Endothelial cell (in vitro differentiated cells): ENCODE measurements at places on chromosomes 5 and 9. TPM values are rescaled to one million over a fixed set of nuclear protein-coding genes. Genes with fewer than 3 reads are reported as not detected.

NIPAL4 gene
- not detected for total RNA-seq

DNA sequence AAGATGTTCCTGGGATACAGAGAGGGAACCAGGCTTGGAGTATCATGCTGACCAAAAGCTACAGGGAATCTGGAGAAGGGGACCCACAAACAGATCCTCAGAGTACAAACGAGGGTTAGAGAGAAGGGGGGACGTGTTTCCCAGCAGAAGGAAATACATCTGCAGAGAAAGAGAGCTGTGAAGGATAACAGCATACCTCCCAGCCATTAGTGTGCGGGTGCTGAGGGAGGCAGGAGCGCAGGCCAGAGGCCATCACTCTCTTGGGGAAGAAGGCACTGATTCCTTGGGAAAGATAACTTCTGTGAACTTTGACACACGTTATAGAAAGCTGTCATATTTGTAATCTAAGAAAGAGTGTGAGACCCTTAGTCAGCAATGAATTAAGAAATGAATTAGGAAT, 96.9 kb downstream of the KCNN2 start:
- H3K36me3 ChIP-seq: no peaks in the 10 kb centered on the region
- no peak overlapping the region for H3K27ac ChIP-seq
- peaks cover 4% of the 10 kb centered on the region for H3K27me3 ChIP-seq
- no peak overlapping the region for H3K4me3 ChIP-seq
- peaks cover 10% of the 10 kb centered on the region for H3K4me1 ChIP-seq
- DNase-seq: no peak

DNA sequence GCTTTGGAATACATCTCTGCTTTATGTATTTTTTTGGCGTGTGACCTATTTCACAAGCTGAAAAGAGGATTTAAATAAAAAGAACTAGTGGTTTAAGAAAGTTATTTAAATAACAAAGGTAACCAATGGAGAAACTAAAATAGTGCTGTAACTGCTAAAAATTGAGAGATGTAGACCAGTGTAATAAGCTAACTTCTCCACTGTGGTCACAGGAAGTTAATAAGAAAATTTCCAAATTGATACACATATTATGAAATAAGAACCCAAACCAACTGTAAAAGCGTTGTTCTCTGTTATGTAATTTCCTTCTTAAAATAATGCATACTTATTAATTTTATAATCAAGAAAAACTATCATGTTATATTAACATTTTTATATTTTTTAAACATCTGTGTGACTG, 29.1 kb upstream of the ZFAND5 start:
- H3K27ac ChIP-seq: no peak overlapping the region
- H3K27me3 ChIP-seq: no peaks in the 10 kb centered on the region
- no peaks in the 10 kb centered on the region for H3K36me3 ChIP-seq
- H3K4me1 ChIP-seq: no peaks in the 10 kb centered on the region
- DNase-seq: no peak

GRCh38 chr5:94932259-94932658, 313.8 kb downstream of the SLF1 start:
- H3K36me3 ChIP-seq: no peaks in the 10 kb centered on the region
- H3K27ac ChIP-seq: no peak overlapping the region
- H3K27me3 ChIP-seq: no peaks in the 10 kb centered on the region

DNA sequence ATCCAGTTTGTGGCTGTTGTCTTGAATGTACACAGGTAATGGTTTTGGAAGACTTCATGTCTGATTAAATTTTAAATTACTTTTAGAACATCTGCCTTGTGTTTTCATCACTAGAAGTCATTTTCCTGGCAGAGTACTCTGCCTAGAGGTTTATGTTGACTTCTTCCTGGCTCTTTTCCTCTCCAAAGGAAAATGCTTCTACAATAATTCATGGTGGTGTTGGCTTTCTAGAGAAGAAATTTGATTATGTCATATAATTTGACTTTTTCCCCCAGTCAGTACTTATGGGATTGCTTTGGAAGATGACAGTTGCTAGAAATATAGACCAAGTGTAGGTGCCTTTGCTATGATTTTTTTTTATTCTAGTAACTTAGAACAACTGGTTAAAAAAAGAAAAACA, 46.8 kb downstream of the F2RL2 start:
- no peaks in the 10 kb centered on the region for H3K27me3 ChIP-seq
- H3K27ac ChIP-seq: no peak overlapping the region
- H3K4me1 ChIP-seq: peaks cover 24% of the 10 kb centered on the region

- no peak overlapping the region for H3K4me3 ChIP-seq
- H3K36me3 ChIP-seq: no peaks in the 10 kb centered on the region
- peaks cover 2% of the 10 kb centered on the region for H3K27me3 ChIP-seq
- DNase-seq: no peak
Observed at GRCh38 chr5:176528301-176528700, 8.9 kb downstream of the RNF44 start.

DNA sequence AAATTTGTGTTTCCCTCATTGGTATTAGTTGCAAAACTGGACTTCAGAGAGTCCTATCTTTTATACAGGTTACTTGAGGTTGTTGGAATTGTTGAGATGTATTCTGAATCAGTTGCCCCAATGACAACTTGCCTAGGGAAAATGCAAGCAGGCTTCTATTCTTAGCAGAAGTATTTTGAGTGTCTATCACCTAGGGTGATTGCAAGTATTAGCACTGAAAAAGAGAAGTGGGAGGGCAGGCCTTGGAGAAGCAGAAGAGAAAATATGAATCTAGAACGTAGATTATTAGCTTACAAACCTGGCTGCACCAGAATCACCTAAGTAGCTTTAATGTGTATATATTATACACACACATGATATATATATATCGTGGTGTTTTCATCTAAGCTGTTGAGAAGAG, 43.2 kb downstream of the ADAMTS12 start:
- no peaks in the 10 kb centered on the region for H3K27me3 ChIP-seq
- peaks cover 11% of the 10 kb centered on the region for H3K4me1 ChIP-seq
- peaks cover 3% of the 10 kb centered on the region for H3K36me3 ChIP-seq
- no peak overlapping the region for H3K4me3 ChIP-seq
- H3K27ac ChIP-seq: no peak overlapping the region
- no peak for DNase-seq
